Activated CD4-positive, alpha-beta memory T cell treated with anti-CD3 and anti-CD28 coated beads, Interleukin-2, amount 10 ng/mL, durations not matched to agents 7 days and 5 days (primary cell): ENCODE measurements at places on chromosomes 2 and 18. TPM values are rescaled to one million over a fixed set of nuclear protein-coding genes. Genes with fewer than 3 reads are reported as not detected.

UGT1A8 gene
- not detected for total RNA-seq

GRCh38 chr18:74500372-74500771 lies 4.2 kb downstream of the CNDP2 start:
- no peak for DNase-seq
- H3K4me3 ChIP-seq = peak overlapping the region; percentile 85
- H3K27ac ChIP-seq = peak overlapping the region; percentile 99
- peaks cover 57% of the 10 kb centered on the region for H3K4me1 ChIP-seq
- peaks cover 53% of the 10 kb centered on the region for H3K36me3 ChIP-seq

GRCh38 chr2:48016225-48017019 lies 110.1 kb upstream of the FBXO11 start:
- H3K27ac ChIP-seq = no peak overlapping the region
- H3K4me3 ChIP-seq = no peak overlapping the region
- H3K4me1 ChIP-seq = no peaks in the 10 kb centered on the region
- no peak for DNase-seq

IL36A gene
- not detected for total RNA-seq

G6PC2 gene
- total RNA-seq = not detected

ACKR3 gene
- 2.5 TPM for total RNA-seq

GRCh38 chr2:95046371-95047112 lies 21.0 kb downstream of the MAL start:
- peaks cover 53% of the 10 kb centered on the region for H3K36me3 ChIP-seq
- no peak overlapping the region for H3K4me3 ChIP-seq
- DNase-seq = no peak
- no peak overlapping the region for H3K27ac ChIP-seq
- peaks cover 62% of the 10 kb centered on the region for H3K4me1 ChIP-seq
- no peaks in the 10 kb centered on the region for H3K27me3 ChIP-seq

DNA sequence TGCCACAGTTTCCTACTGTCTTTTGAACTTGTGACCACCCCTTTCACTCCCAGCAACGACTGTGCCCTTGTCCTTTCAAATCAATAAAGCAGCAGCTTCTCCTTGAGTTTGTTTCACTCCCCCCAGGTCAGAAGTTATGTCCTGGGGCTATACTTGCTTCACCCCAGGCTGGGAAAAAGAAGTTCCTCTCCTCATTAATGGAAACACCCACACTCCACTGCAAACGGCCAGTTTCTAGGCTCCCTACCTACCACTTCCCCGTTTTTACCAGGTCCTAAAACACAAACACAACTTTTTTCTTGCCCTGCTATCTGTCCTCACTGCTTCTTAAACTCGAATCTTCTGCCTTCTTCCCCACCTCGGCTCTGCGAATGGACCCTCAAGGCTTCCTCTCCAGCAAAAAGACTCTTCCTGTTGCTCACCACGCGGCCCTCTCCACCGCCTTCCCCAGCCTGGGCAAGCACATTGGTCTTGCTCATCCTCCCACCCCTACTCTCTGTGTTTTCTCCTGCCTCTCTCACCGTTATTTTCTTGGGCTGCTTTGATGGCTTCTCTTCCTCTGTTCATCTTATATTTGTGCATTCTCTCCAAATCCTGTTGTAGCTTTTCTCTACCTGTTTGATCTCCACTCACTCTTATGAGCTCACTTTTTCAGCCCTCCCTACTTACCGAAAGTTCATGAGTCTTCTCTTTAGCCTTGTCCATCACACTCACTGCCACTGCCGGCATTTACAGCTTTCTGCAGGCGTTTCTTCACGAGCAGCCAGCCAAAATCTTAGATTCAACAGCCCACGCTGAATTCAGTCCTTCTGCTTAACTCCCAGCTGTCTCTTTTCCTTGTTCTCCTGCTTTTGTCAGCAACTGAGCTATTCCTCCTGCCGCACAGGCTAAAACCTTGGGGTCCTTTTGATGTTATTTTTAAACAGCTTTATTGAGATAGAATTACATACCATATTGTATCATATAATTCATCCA lies 7.0 kb upstream of the SP5 start:
- H3K4me3 ChIP-seq = no peak overlapping the region
- peaks cover 5% of the 10 kb centered on the region for H3K4me1 ChIP-seq
- DNase-seq = no peak

DNA sequence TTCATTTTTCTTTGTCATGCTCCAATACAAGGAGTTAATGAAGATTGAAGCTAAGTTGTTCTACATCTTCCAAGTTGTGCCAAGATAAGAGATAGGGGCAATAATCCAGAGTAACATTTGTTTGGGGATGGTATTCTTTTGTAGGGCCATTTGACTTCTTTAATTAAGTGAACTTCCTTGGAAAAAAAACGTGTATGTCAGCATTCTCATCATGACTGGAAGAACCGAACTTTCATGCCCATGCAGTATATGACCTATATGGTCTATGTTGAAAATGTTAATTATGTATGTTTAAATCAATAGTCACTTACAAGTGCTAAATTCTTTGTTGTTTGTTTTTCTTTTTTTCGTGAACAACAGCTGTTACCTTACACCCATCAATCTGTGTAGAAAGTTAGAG lies 319.5 kb upstream of the LRRTM1 start:
- DNase-seq = no peak
- H3K27me3 ChIP-seq = no peaks in the 10 kb centered on the region
- H3K4me3 ChIP-seq = no peak overlapping the region
- H3K4me1 ChIP-seq = no peaks in the 10 kb centered on the region
- H3K27ac ChIP-seq = no peak overlapping the region
- no peaks in the 10 kb centered on the region for H3K36me3 ChIP-seq

DNA sequence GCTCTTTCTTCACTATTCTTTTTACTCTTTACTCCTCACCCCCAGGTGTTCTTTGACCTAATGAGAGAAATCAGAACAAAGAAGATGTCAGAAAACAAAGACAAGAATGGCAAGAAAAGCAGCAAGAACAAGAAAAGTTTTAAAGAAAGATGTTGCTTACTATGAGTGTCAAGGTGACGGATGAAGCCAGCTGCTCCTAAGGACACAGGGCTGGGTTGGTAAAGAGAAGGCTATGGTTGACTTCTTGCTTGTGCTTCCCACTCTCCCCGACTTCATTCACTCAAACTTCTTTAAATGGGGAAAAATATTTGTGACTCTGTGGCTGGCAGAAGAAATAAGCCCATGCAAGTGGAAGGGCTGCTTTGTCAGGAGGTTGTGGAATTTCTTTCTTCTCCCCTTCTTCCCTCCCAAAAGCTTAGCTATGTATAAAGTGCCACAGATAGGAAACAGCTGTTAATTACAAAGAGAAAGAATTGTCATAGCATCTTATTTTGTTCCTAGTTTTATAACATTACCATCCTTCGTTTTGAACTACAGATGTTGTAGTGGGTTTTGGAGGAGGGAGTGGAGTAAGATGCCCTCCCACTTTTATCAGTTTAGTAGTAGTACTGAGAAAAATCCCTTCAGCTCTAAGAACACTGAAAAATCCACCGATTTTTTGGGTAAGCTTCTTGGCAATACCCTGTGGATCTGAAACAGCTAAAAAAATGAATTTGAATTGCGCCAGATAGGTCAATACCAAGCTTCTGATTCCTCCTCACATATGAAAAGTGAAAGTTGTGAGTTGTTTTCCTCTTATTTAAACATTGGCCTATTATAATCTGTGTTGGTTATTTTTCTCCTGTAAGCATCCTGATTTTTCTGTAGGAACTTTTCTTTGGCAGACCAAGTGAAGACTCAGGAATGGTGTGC lies 40.7 kb downstream of the RALB start:
- peaks cover 54% of the 10 kb centered on the region for H3K4me1 ChIP-seq
- no peaks in the 10 kb centered on the region for H3K27me3 ChIP-seq
- no peak overlapping the region for H3K4me3 ChIP-seq
- DNase-seq = no peak

DNA sequence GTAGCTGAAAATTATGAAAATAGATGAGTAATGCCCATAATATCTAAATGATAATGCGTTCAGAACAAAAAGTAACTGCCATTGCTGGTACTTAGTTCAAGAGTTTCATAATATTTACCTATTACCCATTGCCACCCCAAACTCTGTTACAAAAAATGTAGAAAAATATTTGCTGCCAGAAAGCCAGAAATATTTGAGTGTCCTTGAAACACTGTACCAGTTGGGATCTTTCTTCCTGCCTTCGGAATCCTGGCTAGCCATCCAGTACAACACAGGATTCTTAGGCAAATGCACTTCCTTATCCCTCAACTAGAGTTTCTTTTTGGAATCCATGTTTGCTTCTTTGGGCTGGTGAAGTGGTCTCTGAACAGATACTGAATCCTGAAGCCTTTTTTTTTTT lies 207.1 kb downstream of the MCFD2 start:
- H3K27me3 ChIP-seq = no peaks in the 10 kb centered on the region
- DNase-seq = no peak
- H3K4me3 ChIP-seq = no peak overlapping the region
- H3K27ac ChIP-seq = no peak overlapping the region
- no peaks in the 10 kb centered on the region for H3K4me1 ChIP-seq

SKA1 gene
- total RNA-seq = 44.6 TPM

DNA sequence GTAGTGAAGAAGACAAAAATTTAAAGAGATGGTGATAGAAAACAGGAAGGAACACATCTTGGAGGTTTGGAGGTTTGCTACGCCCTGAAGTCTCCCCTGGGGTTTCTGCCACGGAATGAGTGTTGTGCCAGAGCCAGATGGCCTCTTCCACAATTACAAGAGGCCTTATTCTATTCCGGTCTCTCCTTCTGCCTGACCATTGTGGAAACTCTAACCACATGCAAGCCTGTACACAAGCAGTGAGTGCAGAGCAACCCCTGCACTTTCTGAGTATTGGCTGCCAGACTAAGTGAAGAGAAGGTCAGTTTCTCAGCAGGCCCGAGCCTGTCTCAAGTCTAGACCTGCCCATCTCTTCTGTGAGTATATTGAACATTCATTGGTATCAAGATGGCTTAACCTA lies 22.7 kb upstream of the MYO1B start:
- no peaks in the 10 kb centered on the region for H3K27me3 ChIP-seq
- no peak overlapping the region for H3K4me3 ChIP-seq
- no peak overlapping the region for H3K27ac ChIP-seq
- no peak for DNase-seq

- no peaks in the 10 kb centered on the region for H3K27me3 ChIP-seq
- DNase-seq = no peak
- H3K36me3 ChIP-seq = no peaks in the 10 kb centered on the region
- H3K4me3 ChIP-seq = no peak overlapping the region
- no peak overlapping the region for H3K27ac ChIP-seq
- no peaks in the 10 kb centered on the region for H3K4me1 ChIP-seq
Observed at GRCh38 chr2:48066000-48066399, 159.7 kb upstream of the FBXO11 start.

MORN2 gene
- total RNA-seq = 1.3 TPM

DNA sequence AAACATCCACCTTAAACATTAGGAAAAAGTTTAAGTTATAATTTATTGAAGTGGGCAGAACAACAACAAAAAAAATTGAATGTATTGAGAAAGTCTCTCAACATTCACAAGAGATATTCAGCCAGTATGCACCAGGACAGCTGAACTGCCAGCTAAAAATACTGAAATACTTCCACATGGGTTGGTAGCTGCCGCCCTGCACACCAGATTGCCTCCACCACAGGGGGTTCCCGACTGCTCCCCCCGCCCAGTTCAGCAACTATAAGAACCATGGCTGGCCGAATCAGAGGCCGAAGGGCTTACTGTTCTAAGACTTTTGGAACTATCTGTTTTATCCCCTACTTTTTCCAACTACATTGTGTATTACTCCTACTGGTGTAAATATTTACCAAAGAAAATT lies 150.0 kb upstream of the LRP1B start:
- no peaks in the 10 kb centered on the region for H3K27me3 ChIP-seq
- no peak overlapping the region for H3K4me3 ChIP-seq
- H3K36me3 ChIP-seq = no peaks in the 10 kb centered on the region

NT5C1B gene
- total RNA-seq = not detected

NCKAP5 gene
- not detected for total RNA-seq

GALNT5 gene
- not detected for total RNA-seq

DNA sequence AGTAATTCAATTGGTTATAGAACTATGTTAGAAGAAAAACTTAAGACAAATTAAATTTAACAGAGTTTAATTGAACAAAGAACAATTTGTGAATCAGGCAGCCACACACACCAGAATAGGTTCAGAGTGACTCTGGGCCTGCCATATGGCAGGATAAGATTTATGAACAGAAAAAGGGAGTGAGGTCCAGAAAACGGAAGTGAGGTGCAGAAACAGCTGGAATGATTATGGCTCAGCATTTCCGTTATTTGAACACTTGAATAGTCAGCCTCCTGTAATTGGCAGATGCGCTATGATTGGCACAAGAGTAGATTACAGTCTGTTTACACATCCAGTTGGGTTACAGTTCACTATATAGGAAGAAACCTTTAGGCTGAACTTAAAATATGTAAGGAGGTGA lies 99.0 kb downstream of the MBD2 start:
- no peak overlapping the region for H3K4me3 ChIP-seq
- no peak overlapping the region for H3K27ac ChIP-seq
- H3K4me1 ChIP-seq = peaks cover 16% of the 10 kb centered on the region
- no peak for DNase-seq
- H3K36me3 ChIP-seq = no peaks in the 10 kb centered on the region
